ENCODE measurements at places on chromosomes 7 and 10.

DNA sequence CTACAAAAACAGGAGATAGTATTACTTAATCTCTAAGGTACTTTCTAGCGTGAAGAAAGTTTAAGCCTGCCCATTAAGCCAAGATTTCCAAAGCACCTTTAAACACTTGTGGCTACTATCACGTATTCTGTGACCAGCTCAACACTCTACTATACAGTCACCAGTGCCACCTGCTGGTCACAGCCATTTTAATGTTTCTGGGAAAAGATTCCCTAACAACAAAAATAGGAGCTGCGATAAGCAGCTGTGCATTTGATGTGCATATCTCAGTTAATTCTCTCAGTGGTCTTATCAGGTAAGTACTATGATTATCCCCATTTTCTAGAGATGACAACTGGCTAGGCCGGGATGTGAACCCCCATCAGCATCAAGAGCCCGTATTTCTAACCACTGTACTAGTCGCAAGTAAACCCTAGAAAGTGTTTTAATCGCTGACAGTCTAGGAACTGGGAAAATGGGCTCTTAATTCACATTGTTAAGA, 860 bp downstream of the SEC31B start:
- no peak for DNase-seq

DNA sequence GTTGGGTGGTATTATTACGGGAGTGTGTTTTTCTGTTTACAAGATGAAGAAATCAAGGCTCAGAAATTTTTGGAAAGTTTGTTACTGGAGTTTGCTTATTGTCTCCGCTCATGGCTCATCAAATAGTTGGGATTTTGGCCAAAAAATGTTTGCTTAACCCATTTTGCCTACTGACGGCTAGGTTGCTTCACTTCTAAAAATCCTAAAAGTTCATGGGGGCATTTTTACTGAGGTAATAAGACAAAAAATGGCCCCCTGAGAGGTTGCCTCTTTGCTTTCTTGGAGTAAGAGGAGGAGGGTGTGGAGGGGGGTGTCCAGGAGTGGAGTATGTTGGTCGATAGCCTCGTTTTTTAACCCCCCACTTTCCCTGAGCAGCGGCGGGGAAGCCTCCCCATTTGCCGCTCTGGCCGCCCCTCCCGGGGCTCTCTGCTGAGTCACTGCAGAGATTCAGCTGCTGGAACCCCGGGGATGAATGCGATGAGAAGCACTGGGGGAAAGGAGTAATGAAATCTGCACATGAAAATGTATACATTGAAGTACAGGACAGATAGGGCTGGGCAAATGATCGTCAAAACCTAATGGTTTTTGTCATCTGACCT, 1.5 kb downstream of the MEST start:
- no peak for DNase-seq

GRCh38 chr7:143505838-143506237, 28.2 kb downstream of the TAS2R41 start:
- no peak for DNase-seq

GRCh38 chr10:68163735-68164134, 54.4 kb downstream of the MYPN start:
- DNase-seq = no peak

DNA sequence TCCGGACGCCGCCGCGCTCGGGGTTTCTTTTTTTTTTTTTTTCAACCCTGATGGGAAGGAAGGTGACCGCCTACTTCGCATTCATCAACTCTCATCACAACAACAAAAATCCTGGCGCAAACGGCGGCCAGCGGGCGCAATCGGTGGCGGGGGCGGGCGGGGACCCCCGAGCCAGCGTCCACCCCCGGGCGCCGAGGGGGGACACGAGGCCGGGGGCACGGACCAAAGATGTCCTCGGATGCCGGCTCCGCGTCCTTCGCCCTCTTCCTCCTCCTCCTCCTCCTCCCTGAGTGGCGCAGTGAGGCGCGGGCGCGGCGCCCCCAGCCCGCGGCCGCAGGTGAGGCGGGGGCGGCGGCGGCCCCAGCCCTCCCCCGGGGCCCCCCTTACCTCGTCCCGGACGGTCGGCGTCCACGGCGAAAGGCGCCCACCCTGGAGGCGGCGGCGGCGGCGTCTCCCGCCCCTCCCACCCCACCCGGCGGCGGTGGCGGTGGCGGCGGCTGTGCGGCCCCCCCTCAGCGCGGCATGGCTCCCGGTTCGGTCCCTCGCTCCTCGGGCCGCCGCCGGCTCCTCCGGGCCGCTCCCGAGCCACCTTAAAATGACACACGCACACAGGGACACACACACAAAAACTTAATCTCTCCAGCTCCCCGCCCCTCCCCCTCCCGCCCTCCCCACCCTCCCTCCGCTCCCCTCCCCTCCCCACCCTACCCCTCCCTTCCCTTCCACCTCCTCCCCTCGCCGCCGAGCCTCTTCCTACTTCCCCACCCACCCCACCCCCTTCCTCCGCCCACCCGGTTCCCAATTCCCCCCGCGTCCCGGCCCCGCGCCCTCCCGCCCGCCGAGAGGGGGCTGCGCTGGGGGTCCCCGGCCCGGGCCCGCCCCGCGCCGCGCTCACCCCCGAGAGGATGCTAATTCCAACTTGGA, at the start of gene CTBP2:
Gene CTBP2, minus strand, starts transcription at position 632 of the 924 bp plus-strand sequence.
- no peak for DNase-seq

- DNase-seq = no peak
Observed at GRCh38 chr7:20798081-20798693, 11.5 kb upstream of the SP8 start.

GRCh38 chr7:28649811-28650210, 237.5 kb downstream of the CREB5 start:
- no peak for DNase-seq

GRCh38 chr7:516606-517456, 2.8 kb downstream of the PDGFA start:
- no peak for DNase-seq

DNA sequence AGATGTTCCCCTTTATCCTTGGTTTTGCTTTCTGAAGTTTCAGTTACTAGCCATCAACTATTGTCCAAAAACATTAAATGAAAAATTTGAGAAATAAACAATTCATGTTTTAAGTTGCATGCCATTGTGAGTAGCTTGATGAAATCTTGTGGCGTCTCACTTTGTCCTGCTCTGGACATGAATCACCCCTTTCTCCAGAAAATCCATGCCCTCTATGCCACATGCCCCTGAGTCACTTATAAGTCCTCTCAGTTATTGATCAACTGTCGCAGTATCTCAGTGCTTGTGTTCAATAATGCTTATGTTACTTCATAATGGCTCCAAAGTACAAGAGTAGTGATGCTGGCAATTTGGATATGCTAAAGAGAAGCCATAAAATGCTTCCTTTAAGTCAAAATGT, 208.0 kb upstream of the FERD3L start:
- no peak for DNase-seq

DNA sequence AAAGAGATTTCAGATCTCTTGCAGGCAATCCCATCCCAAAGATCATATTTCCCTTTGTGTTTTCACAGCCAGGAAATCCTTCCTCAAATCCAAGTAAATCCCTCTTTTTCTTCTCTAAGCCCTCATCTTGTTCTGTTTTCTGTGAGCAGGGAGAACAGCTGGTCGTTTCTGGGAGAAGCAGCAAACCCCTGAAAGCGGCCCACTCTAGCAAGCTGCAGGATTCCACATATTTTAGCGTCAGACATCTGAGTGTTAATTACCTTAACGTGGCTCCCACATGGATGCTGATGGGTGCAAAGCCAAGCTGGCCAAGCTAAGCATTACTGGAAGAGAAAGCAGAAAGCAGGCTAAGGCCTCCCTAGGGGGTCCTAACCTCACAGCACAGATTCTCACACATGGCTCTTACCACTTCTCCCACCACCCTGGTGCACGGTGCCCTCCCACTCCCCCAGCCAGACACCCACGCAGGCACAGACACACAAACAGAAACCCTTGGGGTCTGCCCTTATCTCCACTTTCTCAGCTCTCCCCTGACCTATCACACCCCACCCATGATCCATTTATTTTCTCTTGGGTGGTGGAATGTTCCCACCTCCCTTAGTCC, 551.0 kb upstream of the AUTS2 start:
- no peak for DNase-seq

DNA sequence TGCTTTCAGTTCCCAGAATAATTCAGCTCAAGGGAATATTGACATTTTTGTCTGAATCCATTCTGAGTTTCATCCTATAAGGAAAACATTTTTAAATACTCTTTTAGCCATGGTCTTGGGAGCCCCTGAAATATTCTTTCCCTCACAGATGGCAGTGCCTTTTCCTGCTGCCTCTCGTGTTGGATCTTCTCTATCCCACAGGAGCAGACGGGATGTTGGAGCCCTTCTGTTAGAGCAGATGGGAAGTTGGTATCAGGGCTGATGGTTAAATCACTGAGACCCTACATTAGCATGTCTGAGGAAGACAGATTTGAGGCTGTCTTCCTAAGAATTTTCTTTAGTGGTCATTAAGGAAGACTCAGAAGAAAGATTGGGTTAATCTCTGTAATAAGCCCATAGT, 737.8 kb downstream of the LRMDA start:
- no peak for DNase-seq

DNA sequence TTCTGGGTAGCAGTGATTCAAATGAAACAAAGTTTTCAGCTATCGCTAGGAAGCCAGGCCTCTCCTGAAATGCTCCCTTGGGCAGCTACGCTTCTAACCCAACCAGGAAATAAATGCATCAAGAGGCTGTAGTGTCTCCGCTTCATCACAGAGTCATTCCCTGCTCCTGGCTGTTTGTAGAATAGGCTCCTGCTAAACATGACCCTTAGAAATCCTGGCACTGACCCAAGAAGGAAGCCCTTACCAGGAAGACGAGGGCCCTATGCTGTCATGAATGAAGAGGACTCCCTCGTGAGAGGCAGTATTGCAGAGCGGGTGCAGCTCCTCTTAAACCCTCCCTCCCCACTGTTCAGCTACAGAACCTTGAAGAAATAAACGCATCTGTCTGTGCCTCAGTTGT, 48.3 kb downstream of the NOD1 start:
- peak; percentile 58 for DNase-seq

DNA sequence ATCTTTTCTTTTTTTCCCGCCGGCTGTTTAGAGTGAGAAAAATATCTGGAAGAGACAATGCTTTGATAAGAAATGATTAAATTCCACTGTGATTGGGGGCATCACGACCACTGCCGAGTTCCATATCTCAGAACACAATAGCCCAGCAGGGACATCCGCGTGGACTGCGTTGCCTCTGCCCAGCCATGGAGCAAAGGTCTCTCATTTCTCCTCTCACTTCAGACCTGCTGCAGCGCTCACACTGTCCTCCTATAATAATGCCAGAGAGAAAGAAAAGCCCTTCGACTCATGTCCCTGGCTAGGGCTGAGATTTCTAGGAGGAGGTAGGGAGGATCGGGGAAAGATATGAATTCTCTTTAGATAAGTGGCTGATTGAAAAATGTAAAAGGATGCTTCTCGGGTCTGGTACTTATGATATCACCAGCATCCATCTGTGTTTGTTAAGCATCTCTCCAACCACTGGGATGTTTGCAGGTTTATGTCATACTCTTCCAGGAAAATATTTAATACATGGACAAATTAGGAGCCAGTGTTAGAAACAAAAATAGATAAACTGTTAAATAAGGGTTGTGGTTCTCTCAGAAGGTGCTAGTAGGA, 472.9 kb upstream of the AKR1E2 start:
- no peak for DNase-seq

- DNase-seq = no peak
Observed at GRCh38 chr7:131957338-131958020, 401.1 kb upstream of the PODXL start.

- no peak for DNase-seq
Observed at GRCh38 chr7:81158189-81158588, 239.3 kb upstream of the SEMA3C start.

- no peak for DNase-seq
Observed at GRCh38 chr7:78379148-78379547, 580.6 kb downstream of the PHTF2 start.

All from smooth muscle cell of the brain vasculature (primary cell).